M059J (cell line): ENCODE measurements at places on chromosomes 3 and 15.

DNA sequence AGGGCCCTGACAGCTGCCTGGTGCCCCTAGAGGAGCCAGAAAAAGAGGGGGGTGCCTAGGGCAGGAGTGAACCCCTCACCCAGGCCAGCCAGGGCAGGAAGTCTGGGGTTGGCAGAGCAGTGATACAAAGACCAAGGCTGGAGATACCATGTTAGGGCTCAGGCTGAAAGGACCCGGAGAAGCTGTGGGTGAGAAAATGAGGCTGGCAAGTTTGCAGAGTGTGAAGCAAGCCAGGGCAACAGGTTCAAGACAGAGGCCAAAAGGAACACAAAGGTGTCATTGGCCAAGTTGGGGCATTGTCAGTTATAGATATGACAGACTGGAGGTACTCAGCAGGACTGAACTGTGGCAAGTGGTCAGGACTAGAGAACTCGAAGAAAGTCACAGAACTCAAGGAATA, 40.6 kb upstream of the IREB2 start:
- DNase-seq: no peak

GRCh38 chr15:80996247-80996646, 4.5 kb upstream of the TLNRD1 start:
- peak; percentile 29 for DNase-seq

- DNase-seq: peak; percentile 71
Observed at GRCh38 chr3:126959921-126960603, 22.9 kb upstream of the PLXNA1 start.

GRCh38 chr3:46318207-46318927, 35.5 kb upstream of the CCR2 start:
- DNase-seq: no peak

- no peak for DNase-seq
Observed at GRCh38 chr3:129286081-129286480, 7.4 kb downstream of the HMCES start.

- DNase-seq: no peak
Observed at GRCh38 chr15:60218256-60218655, 179.5 kb downstream of the ANXA2 start.

DNA sequence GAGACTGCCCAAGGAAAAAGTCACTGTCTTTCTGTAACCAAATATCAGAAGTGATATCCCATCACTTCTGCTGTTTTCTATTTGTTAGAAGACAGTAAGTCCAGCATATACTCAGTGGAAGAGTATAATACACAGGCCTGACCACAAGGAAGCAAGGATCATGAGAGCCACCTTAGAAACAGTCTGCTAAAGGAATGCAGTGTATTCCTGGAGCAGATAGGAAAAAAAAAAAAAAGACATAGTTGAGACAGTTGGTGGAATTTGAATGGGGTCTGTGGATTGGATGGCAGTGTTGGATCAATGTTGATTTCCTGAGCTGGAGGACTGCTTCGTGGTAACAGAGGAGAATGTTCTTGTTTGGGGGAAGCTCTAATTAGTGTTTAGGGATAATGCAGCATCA, 26.5 kb upstream of the FBXL2 start:
- DNase-seq: no peak
